T follicular helper cell (primary cell): ENCODE measurements at places on chromosomes 13 and 19.

- DNase-seq: no peak
Measured at GRCh38 chr13:66745307-66745706, 484.8 kb downstream of the PCDH9 start.

GRCh38 chr13:24922387-24922744 is 158.4 kb downstream of the RNF17 start:
- no peak for DNase-seq

DNA sequence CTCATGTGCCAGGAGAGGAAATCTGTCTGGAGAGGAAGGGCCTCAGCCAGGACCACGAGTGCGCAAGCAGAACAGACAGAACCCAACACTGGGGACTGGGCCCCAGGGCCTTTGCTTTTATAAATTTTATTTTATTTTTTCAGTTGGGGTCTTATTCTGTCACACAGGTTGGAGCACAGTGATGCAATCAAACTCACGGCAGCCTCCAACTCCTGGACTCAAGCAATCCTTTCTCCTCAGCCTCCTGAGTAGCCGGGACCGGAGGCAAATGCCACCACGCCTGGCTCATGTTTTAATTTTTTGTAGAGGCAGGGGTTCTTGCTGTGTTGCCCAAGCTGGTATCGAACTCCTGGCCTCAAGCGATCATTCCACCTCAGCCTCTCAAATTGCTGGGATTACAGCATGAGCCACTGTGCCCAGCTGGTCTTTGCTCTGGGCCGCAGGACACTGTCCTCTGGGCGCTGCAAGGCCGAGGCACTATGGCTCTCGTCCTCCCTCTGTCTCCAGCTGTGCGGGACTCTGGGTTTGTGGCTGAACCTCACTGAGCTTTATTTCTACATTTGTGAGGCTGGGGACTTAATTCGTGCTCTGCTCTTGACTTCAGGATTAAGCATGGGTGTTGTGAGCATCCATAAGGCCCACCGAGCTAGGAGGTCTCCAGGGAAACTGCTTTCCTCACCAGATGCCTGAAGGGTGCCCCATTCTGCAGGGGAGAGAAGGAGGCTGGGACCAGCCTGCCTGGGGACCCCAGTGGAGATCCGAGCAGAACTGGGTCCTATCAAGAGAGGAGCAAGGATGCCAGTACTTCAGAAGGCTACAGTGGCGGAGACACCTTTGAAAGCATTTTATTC is 144.2 kb upstream of the VSTM2B start:
- DNase-seq: no peak

- peak; percentile 66 for DNase-seq
Measured at GRCh38 chr19:33416307-33417215, 43.1 kb downstream of the CEBPG start.

- DNase-seq: no peak
Measured at GRCh38 chr19:7318176-7318575, 24.0 kb upstream of the INSR start.

DNA sequence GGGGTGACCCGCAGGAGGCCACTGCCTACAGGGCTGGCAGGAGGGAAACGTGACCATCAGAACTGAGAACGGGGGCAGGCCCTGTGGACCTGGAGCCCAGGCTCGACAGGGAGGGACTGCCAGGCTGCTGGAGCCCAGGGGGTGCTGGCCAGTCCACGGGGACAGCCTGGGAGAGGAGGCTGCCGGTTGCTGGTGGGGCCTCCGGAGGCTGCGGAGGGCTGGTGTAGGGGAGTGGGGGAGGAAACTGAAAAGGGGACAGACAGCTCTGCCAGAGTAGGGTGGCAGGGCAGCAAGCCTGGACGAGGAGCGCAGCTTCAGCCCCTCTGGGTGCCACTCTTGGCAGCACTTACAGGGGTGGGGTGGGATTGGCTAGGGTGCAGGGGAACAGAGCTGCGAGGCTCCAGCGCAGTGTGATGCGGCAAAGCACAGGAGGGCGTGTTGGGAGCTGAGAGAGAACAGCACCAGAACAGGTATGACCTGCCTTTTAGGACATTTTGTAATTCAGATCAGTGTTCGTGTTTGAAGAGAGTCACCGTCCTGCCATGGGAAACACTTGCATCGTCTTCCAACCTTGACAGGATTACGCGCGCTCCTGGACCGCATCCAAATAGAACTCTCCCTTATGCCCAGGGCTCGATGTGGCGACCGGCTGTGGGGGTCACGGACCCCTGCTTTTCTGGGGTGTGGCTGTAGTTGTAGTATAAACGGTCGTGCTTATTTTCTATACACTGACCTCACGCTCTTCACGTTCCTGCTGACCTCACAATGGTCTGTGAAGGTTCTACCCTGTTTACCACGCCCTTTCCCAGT is 19.9 kb upstream of the ARHGEF7 start:
- DNase-seq: no peak

GRCh38 chr13:34808649-34809048 is 133.4 kb upstream of the NBEA start:
- no peak for DNase-seq

GRCh38 chr19:1252821-1253513 is 4.6 kb downstream of the MIDN start:
- peak; percentile 63 for DNase-seq

DNA sequence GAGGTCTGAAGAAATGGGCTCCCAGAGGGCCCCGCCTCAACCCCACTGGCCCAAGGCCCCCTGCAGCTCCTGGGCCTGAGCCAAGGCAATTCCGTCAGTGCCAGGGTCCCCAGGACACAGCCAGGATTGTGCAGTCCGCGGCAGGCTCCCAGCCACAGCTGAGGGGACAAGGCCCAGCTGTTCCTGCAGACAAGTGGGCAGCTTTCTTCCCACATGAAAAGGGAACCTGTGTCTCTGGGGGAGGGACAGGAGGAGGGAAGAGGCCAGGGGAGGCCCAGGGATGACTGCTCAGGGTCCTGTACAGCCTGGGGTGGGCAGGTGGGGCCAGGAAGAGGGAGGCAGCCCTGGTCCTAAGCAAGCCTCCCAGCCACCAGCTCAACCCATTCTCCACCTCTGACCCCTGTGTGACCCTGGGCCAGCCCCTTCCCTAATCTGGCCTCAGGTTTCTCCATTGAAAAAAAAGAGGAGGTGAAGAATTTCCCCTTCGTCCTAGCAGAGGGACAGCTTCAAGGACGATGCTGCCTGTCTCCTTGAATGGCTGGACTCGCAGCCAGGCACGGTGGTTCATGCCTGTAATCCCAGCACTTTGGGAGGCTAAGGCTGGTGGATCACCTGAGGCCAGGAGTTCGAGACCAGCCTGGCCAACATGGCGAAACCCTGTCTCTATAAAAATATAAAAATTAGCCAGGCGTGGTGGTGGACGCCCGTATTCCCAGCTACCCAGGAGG is 20.5 kb upstream of the VSTM2B start:
- no peak for DNase-seq

DNA sequence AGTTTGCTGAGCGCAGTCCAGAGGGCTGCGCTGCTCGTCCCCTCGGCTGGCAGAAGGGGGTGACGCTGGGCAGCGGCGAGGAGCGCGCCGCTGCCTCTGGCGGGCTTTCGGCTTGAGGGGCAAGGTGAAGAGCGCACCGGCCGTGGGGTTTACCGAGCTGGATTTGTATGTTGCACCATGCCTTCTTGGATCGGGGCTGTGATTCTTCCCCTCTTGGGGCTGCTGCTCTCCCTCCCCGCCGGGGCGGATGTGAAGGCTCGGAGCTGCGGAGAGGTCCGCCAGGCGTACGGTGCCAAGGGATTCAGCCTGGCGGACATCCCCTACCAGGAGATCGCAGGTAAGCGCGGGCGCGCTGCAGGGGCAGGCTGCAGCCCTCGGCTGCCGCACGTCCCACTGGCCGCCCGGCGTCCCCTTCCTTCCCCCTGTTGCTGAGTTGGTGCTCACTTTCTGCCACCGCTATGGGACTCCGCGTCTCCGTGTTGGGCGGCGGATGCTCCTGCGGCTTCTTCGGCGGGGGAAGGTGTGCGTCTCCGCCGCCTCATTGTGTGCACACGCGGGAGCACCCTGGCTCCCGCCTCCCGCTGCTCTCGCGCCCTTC is 772 bp downstream of the GPC6 start:
- no peak for DNase-seq

GRCh38 chr19:38464421-38465082 is 31.1 kb downstream of the RYR1 start:
- no peak for DNase-seq

DNA sequence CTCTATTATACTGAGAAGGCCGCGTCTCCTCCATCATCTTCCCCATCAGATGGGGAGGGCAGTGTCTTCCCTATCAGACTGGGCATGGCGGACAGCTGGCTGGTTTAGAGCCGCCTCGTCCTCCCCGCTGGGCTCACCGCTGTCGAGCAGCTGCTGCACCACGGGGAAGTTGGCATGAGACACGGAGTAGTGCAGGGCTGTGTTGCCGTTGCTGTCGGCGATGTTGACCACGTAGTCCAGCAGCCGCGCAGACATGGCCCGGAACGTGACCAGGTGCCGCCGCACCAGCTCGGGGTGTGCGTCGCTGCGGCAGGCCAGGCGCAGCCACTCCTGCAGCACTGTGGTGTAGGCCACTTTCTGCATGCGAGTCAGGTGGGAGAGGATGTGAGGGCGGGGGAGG is 18.8 kb upstream of the SPC24 start:
- DNase-seq: no peak

DNA sequence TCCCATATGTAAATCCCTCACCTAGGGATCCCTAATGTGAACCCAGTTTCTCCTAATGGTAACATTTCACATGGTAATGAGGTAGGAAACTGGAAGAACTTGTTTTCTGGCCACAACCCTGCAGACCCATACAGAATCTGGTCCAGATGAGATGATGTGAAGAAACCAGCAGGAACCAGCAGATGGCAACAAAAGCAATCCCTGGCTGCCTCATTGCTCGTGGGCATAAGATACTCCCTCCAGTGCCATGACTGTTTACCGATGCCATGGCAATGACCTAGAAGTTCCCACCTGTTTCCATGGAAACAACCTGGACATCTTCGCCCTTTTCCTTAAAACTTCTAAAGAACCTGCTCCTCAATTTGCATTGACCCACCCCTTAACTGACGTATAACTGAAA is 1.4 kb upstream of the CD209 start:
- DNase-seq: no peak

GRCh38 chr13:30134578-30134977 is 172.8 kb downstream of the KATNAL1 start:
- no peak for DNase-seq

DNA sequence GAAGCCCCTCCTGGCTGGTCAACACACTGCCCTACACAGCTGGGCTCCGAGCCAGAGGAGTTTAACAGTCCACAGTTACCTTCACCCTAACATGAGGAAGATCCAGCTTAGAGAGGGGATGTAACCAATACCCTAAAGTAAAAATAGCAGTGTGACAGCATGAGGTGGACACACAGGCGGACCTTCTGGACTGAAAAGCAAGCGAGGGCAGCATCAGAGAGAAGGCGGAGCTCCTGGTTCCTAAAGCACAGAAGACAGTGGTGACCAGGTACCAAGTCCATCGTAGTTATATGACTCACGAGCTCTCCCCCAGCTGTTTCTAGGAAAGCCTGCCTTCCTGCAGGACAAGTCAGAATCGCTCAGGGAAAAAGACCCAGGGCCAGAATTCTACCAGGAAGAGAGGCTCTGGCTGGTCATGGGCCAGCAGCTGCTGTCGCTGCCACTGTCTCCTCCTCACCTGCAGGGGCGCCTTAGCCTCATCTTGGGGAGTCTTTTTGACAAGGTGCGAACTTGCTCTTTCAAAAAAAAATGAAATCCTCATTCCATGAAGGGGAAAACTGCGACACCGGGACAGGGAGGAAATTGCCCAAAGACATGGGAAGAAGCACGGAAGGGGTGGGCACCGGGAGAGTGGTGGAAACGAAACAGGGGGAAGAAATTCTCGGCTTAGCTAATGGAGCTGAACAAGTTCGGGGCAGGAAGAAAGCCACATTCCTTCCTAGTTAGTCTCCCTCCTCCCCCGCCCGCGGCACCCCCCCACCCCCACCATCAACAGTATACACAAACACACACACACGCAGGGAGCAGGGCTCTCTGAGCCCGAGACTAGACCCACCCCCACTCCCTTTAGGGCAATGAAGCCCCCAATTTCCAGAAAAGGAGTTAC is 1.7 kb downstream of the ELL start:
- DNase-seq: peak; percentile 40

- DNase-seq: no peak
Measured at GRCh38 chr13:100581504-100581903, 7.1 kb downstream of the GGACT start.

GRCh38 chr19:18164072-18164471 is 9.5 kb upstream of the IFI30 start:
- DNase-seq: no peak

GRCh38 chr13:81577601-81578195 is 1236.8 kb upstream of the SPRY2 start:
- DNase-seq: no peak

- DNase-seq: no peak
Measured at GRCh38 chr19:49210901-49211451, 53.4 kb downstream of the TRPM4 start.

DNA sequence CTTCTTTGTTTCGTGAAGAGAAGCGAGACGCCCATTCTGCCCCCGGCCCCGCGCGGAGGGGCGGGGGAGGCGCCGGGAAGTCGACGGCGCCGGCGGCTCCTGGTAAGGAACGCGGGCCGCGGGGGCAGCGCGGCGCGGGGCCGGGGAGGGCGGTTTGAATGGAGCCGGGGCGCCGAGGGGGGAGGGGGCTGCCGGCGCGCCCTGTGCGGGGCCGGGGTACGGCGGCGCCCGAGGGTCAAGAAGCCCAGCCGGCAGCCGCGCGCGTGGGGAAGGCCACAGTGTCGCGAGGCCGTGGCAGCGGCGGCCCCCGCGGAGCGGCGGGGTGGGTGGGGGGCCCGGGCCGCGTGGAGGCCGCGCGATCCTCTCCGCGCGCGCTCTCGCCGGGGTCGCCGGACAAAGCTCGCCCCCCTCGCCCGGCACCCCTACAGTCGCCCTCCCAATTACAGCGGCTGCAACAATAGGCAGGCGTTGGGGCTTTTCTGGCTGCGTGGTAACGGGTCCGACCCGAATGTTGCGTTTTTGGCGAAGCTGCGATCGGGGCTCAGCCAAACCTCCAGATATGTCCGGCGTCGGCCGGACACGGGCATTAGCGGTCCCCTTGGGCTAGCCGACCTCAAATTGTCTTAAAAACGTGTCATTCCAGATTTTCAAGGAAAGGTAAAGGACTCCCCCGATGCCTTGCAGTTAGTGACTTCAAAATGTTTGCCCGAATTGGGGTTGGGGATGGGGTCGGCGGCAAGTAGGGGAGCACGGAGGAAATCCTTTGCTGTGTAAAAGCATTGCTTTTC is 437 bp downstream of the SMARCA4 start:
- DNase-seq: no peak

GRCh38 chr13:112074139-112074865 is 7.4 kb downstream of the SOX1 start:
- no peak for DNase-seq

DNA sequence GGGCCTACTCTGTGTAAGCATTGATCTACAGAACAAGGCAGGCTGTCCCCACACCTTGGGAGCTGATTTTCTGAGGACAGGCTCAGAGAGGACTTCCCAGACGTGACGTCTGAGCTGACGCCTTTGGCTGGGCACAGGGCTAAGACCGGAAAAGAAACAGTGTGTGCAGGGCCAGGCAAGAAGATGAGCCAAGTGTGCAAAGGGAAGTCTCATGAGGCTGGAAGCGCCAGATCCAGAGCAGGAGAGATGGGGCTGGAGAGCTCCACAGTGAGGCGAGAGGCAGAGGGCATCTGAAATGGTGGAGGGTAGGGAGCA is 12.7 kb downstream of the IGLON5 start:
- DNase-seq: no peak

- no peak for DNase-seq
Measured at GRCh38 chr13:71861769-71862458, 5.1 kb downstream of the DACH1 start.
